Inflammatory macrophage (primary cell): ENCODE measurements at places on chromosomes 11 and 22.

DNA sequence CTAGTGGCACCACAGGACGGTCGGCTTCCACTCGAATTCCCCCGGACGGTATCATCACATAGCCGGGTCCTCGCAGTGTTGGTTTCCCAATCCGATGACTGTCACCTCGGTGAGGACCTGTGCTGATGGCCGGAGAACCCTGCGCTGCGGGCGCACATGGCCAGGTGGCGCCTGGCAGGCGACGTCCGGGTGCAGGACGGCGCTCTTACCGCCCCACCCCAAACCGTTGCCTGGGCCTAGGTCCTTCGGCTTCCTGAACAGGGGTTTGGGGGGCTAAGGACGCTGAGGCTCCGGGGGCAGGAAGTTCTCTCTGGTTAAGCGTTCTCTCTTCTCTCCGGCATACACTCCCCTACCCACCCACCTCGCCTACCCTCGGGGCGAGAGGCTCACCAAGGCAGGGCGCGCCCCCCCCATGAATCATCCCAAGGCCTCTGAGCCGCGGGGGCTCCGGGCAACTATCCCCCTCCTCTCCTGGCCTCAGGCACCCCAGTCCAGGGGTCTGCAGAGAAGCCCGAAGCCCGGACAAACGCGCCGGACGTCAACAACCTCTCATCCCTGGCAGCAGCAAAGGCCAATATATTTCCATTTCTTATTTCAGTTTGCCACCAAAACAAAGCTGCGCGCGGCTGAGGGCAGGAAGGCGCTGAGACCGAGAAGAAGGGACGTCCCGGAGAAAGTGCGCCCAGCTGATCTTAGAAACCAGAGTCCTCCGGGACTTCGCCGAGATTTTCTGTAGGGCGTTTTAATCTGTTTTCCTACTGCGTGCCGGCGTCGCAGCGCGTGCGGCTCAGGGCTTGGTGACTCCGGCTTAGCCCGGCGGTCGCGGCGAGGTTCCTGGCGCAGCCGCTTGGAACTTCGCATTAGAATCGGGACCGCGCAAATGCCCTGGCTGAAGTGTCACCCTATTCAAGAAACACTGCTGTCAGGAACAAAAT is 5.6 kb downstream of the ALX4 start:
- peak; percentile 9 for DNase-seq

- DNase-seq = no peak
Measured at GRCh38 chr11:85536438-85536837, 90.7 kb downstream of the DLG2 start.

- DNase-seq = no peak
Measured at GRCh38 chr11:94849839-94850238, 81.7 kb downstream of the AMOTL1 start.

DNA sequence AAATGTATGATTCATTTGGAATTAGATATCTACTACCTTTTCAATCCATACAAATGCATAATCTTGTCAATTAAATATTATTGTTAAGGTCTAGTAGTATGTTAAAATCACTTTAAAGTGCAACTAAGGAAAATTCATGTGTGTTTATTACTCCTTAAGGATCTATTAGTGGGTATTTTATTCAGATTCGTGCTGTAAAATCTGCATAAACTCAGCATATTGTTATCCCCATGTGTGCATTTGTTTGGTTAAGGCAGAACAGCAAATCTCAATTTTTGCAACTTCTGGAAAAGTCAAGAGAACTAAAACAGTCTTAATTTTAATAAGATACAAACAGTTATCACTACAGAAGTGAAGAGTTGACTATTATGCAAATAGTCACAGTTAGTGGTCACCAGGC is 234.5 kb downstream of the SOX6 start:
- DNase-seq = no peak

GRCh38 chr22:28943501-28943879 is 60.1 kb downstream of the ZNRF3 start:
- peak; percentile 70 for DNase-seq

DNA sequence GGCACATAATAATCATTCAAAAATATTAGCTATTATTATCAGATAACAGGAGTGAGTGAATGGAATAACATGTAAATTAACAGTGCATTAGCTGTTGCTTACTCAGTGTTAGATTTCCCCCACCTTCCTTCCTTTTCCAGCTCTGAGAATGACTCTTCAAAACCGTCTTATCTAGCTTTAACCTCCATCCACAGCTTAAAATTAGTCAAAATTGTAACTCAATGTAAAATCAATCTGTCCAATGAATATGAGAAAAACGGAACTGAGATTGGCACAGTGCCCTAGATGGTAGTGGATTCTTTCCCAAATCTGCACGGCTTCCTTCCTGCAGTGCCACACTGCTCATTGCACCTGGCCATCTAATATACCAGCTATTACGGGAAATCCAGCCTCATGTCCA is 156.8 kb upstream of the BDNF start:
- DNase-seq = no peak
